A549 treated with dexamethasone at 1 μM for 4 hours (cell line): ENCODE measurements at places on chromosomes 7 and 10. TPM values are rescaled to one million over a fixed set of nuclear protein-coding genes. Genes with fewer than 3 reads are reported as not detected.

TDRD1 gene
- total RNA-seq: not detected in 5 replicates

TSPAN12 gene
- total RNA-seq: 0.27 to 1.1 TPM (median 0.41 TPM) in 5 replicates

FIS1 gene
- 129 to 139 TPM (median 132 TPM) in 5 replicates for total RNA-seq

AKR1C1 gene
- total RNA-seq: 456 to 574 TPM (median 549 TPM) in 5 replicates

WNT8B gene
- 0.05 TPM in 1 of 5 replicates, not detected in the others for total RNA-seq

NEURL1 gene
- total RNA-seq: 0.55 to 0.88 TPM (median 0.73 TPM) in 5 replicates

TAS2R3 gene
- 0.10 TPM in 1 of 5 replicates, not detected in the others for total RNA-seq

CHST3 gene
- total RNA-seq: 50.5 to 76.3 TPM (median 69.3 TPM) in 5 replicates

NUTM2E gene
- total RNA-seq: 0.26 to 0.48 TPM (median 0.40 TPM) in 5 replicates

UPK3B gene
- 10.2 to 20.0 TPM (median 18.4 TPM) in 5 replicates for total RNA-seq

TAF3 gene
- 6.8 to 9.0 TPM (median 8.5 TPM) in 5 replicates for total RNA-seq

TUBAL3 gene
- total RNA-seq: 0.18 to 0.24 TPM (median 0.24 TPM) in 5 replicates

SPRN gene
- total RNA-seq: 0.30 to 0.41 TPM (median 0.33 TPM) in 5 replicates

TYW1 gene
- total RNA-seq: 14.7 to 16.2 TPM (median 15.4 TPM) in 5 replicates

LRIT1 gene
- not detected in 5 replicates for total RNA-seq

PRKG1 gene
- total RNA-seq: 0.01 TPM in 3 of 5 replicates, not detected in the others

MBL2 gene
- total RNA-seq: not detected in 5 replicates

AMZ1 gene
- total RNA-seq: 0.02 to 0.12 TPM (median 0.08 TPM) in 5 replicates

ELMO1 gene
- 3.1 to 4.0 TPM (median 3.6 TPM) in 5 replicates for total RNA-seq

MOGAT3 gene
- 0.20 TPM in 1 of 5 replicates, not detected in the others for total RNA-seq

EIF5AL1 gene
- total RNA-seq: 1.6 to 3.6 TPM (median 1.9 TPM) in 5 replicates

ZNF853 gene
- 2.1 to 3.4 TPM (median 2.5 TPM) in 5 replicates for total RNA-seq

UCN3 gene
- not detected in 5 replicates for total RNA-seq

NPFFR1 gene
- 0.01 to 0.02 TPM (median 0.01 TPM) in 4 of 5 replicates, not detected in the other for total RNA-seq

DDX56 gene
- 105 to 126 TPM (median 106 TPM) in 5 replicates for total RNA-seq

ELFN1 gene
- total RNA-seq: 0.24 to 0.37 TPM (median 0.33 TPM) in 5 replicates

EVX1 gene
- 0.07 to 0.19 TPM (median 0.13 TPM) in 5 replicates for total RNA-seq

SIRT1 gene
- 15.6 to 19.0 TPM (median 16.8 TPM) in 5 replicates for total RNA-seq

TNPO3 gene
- total RNA-seq: 39.5 to 47.5 TPM (median 45.1 TPM) in 5 replicates

SEMA4G gene
- total RNA-seq: 7.3 to 9.2 TPM (median 7.6 TPM) in 5 replicates

TMEM270 gene
- total RNA-seq: 0.11 to 0.25 TPM (median 0.21 TPM) in 5 replicates

SLC16A9 gene
- 0.07 to 0.16 TPM (median 0.08 TPM) in 5 replicates for total RNA-seq

BLNK gene
- 0.09 TPM in 1 of 5 replicates, not detected in the others for total RNA-seq

PAXIP1 gene
- 11.7 to 16.2 TPM (median 14.7 TPM) in 5 replicates for total RNA-seq

MPP7 gene
- 0.02 to 0.25 TPM (median 0.12 TPM) in 5 replicates for total RNA-seq

GPR15LG gene
- total RNA-seq: 0.21 TPM in 1 of 5 replicates, not detected in the others

FKBP6 gene
- not detected in 5 replicates for total RNA-seq

RHBDD2 gene
- 73.7 to 95.1 TPM (median 91.9 TPM) in 5 replicates for total RNA-seq

CREB5 gene
- 3.5 to 5.9 TPM (median 4.4 TPM) in 5 replicates for total RNA-seq

TRIM73 gene
- total RNA-seq: 1.4 to 2.9 TPM (median 2.2 TPM) in 5 replicates

COPG2 gene
- total RNA-seq: 12.5 to 14.7 TPM (median 14.3 TPM) in 5 replicates

PTF1A gene
- total RNA-seq: not detected in 5 replicates

GRID1 gene
- 0.18 to 0.26 TPM (median 0.25 TPM) in 5 replicates for total RNA-seq

CCL24 gene
- not detected in 5 replicates for total RNA-seq

INTS15 gene
- 21.9 to 25.8 TPM (median 23.8 TPM) in 5 replicates for total RNA-seq

FAM25A gene
- total RNA-seq: not detected in 5 replicates

ACTR3C gene
- 0.02 to 0.26 TPM (median 0.14 TPM) in 3 of 5 replicates, not detected in the others for total RNA-seq

CYP26C1 gene
- total RNA-seq: 0.02 TPM in 1 of 5 replicates, not detected in the others

ITPRID1 gene
- total RNA-seq: not detected in 5 replicates

SCD gene
- 148 to 219 TPM (median 171 TPM) in 5 replicates for total RNA-seq

UBE3C gene
- total RNA-seq: 61.4 to 74.3 TPM (median 68.2 TPM) in 5 replicates

AKR1C2 gene
- 3,478 to 4,005 TPM (median 3,689 TPM) in 5 replicates for total RNA-seq

PKD2L1 gene
- total RNA-seq: 0.11 to 0.38 TPM (median 0.19 TPM) in 5 replicates

NIPSNAP2 gene
- total RNA-seq: 46.2 to 56.0 TPM (median 52.7 TPM) in 5 replicates

SEMA3A gene
- total RNA-seq: 4.4 to 6.4 TPM (median 5.2 TPM) in 5 replicates
